B cell (primary cell): ENCODE measurements at places on chromosomes 1 and 21.

DNA sequence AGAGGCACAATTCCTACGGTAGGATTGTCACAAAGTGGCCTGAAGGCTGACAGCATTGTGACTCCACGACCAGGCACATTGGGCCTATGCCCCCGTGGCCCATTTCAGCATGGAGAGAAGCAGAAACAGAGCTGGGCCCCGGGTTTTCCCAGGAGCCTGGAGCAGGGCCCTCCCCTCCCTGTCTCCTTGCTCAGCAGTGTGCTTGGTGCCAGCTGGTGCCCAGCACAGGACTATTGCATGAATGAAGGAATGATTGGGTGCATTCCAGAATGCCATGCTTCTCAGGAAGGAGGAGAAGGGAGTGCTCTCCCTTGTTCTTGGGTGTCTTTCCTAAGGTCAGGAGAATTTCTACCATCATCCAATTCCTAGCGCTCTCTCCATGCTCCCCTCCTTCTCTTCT lies 33.7 kb downstream of the IER5 start:
- DNase-seq = no peak
- H3K4me1 ChIP-seq = peaks cover 21% of the 10 kb centered on the region
- no peak overlapping the region for H3K4me3 ChIP-seq

DNA sequence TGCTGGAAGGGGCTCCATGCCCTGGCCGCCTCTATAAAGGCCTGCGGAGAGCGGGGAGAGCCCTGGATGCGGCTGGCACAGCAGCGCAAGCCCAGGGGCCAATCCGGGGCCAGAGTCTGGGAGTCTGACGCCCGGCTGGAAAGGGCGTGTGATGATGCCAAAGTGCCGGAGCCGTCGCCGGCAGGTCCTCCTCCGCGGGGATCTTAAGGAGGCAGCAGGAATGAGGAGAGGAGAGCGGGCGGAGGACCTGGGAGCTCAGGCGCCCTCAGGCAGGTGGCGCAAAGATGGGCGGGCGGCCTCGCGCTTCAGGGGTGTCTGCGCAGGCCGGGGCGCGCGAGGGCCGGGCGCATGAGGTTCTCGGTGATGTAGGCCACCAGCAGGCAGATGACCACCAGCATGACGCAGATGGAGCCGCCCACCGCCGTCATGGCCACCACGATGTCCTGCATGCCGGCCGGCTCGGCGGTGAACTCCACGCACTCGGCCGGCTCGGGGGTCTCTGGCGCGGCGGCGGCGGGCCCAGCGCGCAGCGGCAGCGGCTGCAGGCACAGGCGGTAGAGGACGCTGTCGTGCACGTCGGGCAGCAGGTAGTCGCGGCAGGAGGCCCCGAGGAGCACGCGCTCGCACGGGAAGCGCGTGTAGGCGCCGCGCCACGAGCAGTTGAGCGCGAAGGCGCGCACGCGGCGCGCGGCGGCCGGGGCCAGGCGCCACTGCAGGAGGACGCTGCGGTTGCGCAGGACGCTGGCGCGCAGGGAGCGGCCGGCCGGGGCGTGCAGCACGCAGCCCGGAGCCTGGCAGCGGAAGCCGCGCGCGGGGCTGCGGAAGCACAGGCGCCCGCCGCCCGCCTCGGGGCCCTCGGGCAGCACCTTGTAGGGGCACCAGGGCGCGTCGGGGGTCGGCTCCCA lies 653 bp downstream of the FNDC10 start:
- no peak overlapping the region for H3K27ac ChIP-seq
- no peaks in the 10 kb centered on the region for H3K36me3 ChIP-seq
- peaks cover 4% of the 10 kb centered on the region for H3K27me3 ChIP-seq

DNA sequence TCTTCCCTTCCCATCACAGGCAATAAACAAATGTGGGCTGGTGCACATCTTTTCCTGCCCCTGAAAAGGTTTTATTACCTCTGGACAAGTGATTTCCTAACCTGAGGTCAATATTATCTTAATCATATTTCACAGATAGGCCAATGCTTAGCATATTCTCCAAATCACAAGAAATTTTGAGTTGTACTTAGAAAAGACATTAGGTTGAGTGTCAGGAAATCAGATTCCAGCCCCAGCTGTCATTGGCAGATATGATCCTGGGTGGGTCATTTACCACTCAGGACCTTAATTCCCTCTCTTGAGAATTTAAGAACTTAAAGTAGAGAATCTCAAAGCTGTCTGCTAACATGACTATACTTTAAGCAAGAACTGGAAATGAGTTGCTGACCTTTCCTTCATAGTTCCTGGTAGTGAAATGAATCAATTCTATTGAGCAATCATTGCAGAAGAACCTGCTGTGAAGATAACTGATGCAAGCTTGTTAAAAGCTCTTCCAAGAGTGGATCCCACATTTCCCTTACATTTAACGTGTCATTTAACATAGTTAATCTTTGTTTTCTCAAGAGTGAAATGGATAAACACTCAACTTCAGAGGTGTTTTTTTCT lies 46.4 kb upstream of the CR2 start:
- H3K36me3 ChIP-seq = no peaks in the 10 kb centered on the region
- H3K27me3 ChIP-seq = no peaks in the 10 kb centered on the region
- no peak overlapping the region for H3K4me3 ChIP-seq
- H3K27ac ChIP-seq = no peak overlapping the region

GRCh38 chr1:3135744-3136455 lies 66.9 kb downstream of the PRDM16 start:
- no peaks in the 10 kb centered on the region for H3K27me3 ChIP-seq
- no peak overlapping the region for H3K4me3 ChIP-seq
- H3K36me3 ChIP-seq = no peaks in the 10 kb centered on the region
- no peak overlapping the region for H3K27ac ChIP-seq
- no peaks in the 10 kb centered on the region for H3K4me1 ChIP-seq
- no peak for DNase-seq

- H3K36me3 ChIP-seq = no peaks in the 10 kb centered on the region
- no peak overlapping the region for H3K4me3 ChIP-seq
- H3K27ac ChIP-seq = no peak overlapping the region
Observed at GRCh38 chr1:224256640-224257039, 73.3 kb downstream of the NVL start.

GRCh38 chr1:159958719-159959380 lies 4.8 kb upstream of the SLAMF9 start:
- no peaks in the 10 kb centered on the region for H3K4me1 ChIP-seq
- H3K27ac ChIP-seq = no peak overlapping the region
- no peak for DNase-seq
- H3K4me3 ChIP-seq = no peak overlapping the region
- no peaks in the 10 kb centered on the region for H3K27me3 ChIP-seq
